CD4-positive, CD25-positive, alpha-beta regulatory T cell (primary cell): ENCODE measurements at places on chromosomes 5 and 9.

- no peaks in the 10 kb centered on the region for H3K27me3 ChIP-seq
- H3K4me3 ChIP-seq: no peak overlapping the region
- DNase-seq: no peak
- H3K4me1 ChIP-seq: no peaks in the 10 kb centered on the region
- H3K27ac ChIP-seq: no peak overlapping the region
- H3K36me3 ChIP-seq: no peaks in the 10 kb centered on the region
Measured at GRCh38 chr5:173627860-173628392, 11.5 kb upstream of the BOD1 start.

DNA sequence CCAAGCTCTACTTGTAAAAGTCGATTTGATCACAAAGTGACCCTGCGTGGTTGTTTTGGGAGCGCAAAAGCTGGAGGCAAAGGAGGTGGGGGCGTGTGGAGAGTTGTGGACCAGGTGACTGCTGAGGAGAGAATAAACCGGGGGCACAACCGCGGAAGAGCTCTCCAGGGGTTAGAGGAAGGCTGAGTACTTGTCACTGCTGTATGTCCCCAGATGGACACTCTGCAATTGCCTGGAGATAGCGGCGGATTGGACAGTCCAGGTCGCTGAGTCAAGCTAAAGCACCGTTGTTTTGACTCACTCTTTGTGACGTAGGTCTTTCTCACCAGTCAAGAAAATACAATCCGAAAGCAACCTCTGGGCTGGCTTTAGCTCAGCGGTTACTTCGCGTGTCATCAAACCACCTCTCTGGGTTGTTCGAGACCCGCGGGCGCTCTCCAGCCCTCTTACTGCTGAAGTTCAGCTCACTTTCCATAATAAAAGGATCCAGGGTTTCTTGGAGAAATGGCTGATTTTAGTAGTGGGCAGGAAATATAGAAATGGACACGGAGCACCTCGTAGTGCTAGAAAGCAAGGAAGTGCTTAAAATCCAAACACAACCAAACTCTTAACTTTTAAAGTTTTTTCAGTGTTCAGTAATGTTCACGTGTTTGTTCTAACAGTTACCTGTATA is 25.7 kb downstream of the ZMAT2 start:
- H3K36me3 ChIP-seq: no peaks in the 10 kb centered on the region
- no peak overlapping the region for H3K27ac ChIP-seq
- peak overlapping the region; percentile 58 for H3K4me3 ChIP-seq
- peaks cover 2% of the 10 kb centered on the region for H3K27me3 ChIP-seq
- peaks cover 7% of the 10 kb centered on the region for H3K4me1 ChIP-seq
- peak; percentile 37 for DNase-seq

GRCh38 chr5:94544875-94545547 is 73.4 kb downstream of the KIAA0825 start:
- H3K4me3 ChIP-seq: no peak overlapping the region
- no peak overlapping the region for H3K27ac ChIP-seq
- H3K4me1 ChIP-seq: no peaks in the 10 kb centered on the region
- no peaks in the 10 kb centered on the region for H3K27me3 ChIP-seq
- no peaks in the 10 kb centered on the region for H3K36me3 ChIP-seq

DNA sequence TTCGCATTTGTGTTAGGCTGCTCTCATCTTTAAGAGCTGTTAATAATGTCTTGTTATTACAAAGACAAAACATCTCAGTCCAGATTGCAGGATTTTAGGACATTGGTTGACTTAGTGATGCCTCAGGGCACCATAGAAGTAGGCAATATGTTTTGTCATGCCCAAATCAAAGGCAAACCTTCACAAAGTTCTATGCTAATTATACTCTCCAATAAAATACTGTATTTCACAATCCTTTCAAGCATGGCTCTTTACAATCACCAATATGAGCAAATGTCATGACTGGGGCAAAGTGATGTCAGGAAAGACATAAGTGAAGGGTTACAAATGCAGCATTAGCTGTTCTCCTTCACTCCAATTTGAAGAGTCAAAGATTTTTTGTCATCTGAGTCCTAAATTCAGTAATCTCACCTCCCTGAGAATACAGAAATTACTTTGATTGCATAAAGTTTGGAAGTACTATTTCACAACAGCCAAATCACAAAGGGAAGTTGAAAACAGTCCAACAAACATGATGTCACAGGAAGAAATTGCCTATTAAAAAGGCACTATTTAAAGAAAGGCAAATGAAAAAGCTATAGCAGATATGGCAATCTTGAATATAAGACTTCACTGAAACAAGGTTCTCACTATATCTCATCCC is 303.2 kb downstream of the PRR16 start:
- no peaks in the 10 kb centered on the region for H3K27me3 ChIP-seq
- DNase-seq: no peak
- H3K36me3 ChIP-seq: no peaks in the 10 kb centered on the region
- no peaks in the 10 kb centered on the region for H3K4me1 ChIP-seq

DNA sequence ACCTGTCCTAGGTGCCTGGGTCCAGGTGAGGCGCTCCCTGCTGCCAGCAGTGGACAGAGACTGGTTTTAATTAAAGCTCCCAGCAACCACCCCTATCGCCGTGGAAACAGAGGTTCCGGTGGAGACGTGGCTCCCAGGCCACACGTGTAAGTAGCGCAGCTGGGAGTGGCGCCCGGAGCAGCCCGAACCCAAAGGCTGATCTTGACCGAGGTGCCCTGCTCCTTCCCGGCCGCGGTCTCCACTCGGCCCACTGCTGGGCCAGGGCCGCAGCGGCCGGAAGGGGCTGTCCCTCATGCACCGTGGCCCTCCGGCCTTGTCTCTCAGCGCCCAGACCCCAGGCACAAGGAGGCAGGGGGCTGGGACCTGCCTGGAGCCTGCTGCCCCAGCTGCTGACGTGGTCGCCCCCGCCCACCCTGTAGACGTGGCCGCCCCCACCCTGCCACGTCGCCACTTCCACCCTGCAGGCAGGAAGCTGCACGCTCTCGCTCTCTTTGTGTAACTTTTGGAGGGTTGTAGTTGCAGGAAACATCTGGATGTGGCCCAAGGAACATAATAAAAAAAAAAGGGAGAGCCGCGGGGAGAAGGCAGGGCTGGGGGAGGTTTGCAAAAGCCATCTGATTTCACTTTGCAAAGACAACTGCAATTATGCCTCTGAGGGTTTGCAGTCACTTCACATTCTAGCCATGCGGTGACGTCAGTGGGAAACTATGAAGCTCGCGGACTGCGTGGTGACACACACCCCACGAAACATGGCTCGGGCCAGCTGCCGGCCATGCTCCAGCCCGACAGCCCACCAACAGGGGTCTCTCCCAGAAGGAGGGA is 129.9 kb downstream of the RXRA start:
- H3K4me3 ChIP-seq: peak overlapping the region; percentile 73
- peaks cover 18% of the 10 kb centered on the region for H3K4me1 ChIP-seq
- no peaks in the 10 kb centered on the region for H3K36me3 ChIP-seq
- H3K27me3 ChIP-seq: no peaks in the 10 kb centered on the region
- peak overlapping the region; percentile 88 for H3K27ac ChIP-seq

DNA sequence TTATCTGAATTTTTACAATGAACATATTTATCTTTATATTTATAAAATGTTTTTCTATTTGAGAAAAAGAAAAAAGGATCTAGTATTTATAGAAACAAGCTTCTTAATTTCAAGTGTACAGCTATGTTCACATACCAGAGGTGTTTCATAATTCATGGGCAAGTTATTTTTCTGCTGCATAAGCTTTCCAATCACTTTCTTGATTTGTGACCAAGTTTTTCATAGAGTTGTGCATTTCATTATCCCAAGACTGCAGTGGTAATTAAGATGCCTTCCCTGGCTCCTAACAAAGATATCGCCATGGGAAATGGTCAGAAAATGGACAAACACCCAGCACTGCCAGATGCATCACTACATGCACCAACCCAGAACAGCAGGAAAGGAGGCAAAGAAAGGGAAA is 124.6 kb downstream of the GNAQ start:
- no peaks in the 10 kb centered on the region for H3K27me3 ChIP-seq
- H3K4me3 ChIP-seq: peak overlapping the region; percentile 21

GRCh38 chr5:137320056-137321045 is 178.8 kb downstream of the SPOCK1 start:
- no peak overlapping the region for H3K27ac ChIP-seq
- H3K4me3 ChIP-seq: no peak overlapping the region
- peak; percentile 7 for DNase-seq
- H3K36me3 ChIP-seq: no peaks in the 10 kb centered on the region

DNA sequence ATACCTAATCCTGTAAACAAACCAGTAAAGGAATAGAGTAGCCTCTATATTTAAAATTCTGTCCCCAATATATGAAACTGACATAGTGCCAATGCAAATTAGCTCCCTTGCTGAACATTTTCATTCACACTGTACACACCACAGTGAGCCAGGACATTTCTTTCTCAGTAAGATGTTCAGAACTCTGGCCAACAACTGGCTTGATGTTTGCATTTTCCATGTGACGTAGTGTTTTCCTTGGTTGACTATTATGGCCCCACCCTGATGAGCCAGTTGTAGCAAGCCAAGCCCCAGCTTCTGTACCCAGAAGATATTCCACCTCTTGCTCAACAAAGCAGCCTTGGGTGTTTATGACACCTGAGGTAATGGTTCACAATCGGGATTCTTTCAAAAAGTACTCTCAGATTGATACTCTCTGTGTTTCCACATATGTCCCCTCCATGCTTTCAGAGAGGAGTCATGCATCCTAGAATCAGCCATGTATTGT is 17.7 kb upstream of the ANXA1 start:
- H3K36me3 ChIP-seq: no peaks in the 10 kb centered on the region
- no peak overlapping the region for H3K27ac ChIP-seq
- no peak for DNase-seq
- no peak overlapping the region for H3K4me3 ChIP-seq
- H3K4me1 ChIP-seq: peaks cover 12% of the 10 kb centered on the region
- H3K27me3 ChIP-seq: no peaks in the 10 kb centered on the region

DNA sequence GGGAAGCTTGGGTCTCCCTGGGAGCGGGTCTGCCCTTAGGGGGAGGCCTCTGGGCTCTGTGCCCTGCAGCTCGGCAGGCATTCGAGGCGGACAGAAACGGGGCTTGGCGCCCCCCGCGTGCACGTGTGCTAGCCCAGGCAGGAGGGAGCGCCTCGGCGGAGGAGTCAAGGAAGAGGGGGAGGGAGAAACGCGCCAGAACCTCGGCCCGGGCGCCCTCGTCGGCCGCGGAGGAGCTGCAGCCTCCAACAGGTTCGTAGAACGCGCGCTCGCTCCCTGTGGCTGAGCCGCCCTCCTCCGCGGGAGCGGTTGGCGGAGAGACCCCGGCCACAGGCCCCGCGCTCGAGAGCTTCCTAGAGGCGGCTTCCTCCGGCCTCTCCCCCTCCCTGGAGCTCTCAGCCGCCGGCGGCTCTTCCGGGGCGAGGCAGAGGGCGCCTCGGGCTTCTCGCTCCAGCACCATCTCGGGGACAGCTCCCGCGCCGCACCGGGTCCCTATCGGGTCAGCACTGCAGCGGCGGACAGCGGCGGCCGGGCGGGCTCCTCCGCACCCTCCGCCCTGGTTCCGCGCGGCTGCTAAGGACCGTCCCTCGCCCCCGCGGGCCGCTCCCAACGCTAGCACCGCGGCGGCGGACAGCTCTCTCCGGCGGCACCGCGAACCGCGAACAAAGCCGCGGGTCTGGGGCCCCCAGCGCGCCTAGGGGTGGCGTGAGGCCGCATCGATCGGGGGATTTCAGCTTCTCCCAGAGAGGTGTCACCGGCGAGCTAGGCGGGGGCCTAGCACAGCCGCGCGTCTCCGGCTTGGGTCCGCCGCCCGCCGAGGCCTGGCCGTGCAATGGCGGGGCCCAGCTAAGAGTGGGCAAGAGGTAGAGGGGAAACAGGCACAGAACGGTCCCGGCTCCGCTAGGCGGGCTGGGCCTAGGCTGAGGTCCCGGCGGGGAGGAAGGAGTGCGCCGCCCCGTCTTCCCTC is 74.6 kb upstream of the CPLX2 start:
- H3K4me3 ChIP-seq: no peak overlapping the region
- H3K27ac ChIP-seq: no peak overlapping the region
- H3K4me1 ChIP-seq: peaks cover 9% of the 10 kb centered on the region
- H3K36me3 ChIP-seq: no peaks in the 10 kb centered on the region
- DNase-seq: peak; percentile 51

GRCh38 chr9:22446589-22446949 is at the start of gene DMRTA1:
DMRTA1 (plus strand) TSS chr9:22446824; CDS start chr9:22447066, 242 bp downstream.
- H3K4me3 ChIP-seq: no peak within 1 kb of the TSS
- peaks cover 11% of the 10 kb centered on the region for H3K4me1 ChIP-seq
- DNase-seq: peak; percentile 7

DNA sequence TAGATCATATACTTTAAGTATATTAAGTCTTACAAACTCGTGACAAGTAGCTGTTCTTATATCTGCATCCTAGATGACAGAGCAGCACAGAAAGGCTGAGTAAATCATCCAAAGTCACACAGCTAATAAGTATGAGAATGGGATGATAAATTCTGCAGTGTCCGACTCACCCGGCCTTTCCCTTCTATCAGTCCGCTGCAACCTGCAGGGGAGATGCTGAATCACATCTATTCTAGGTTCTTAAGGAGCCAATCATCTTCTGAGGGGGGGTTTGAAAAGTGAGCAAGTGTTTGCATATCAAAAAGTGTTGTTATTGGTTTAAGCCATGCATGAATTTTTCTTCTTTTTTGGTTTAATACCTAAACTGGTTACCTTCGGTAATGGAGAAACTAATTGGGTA is 38.9 kb downstream of the ADAMTS16 start:
- no peak overlapping the region for H3K27ac ChIP-seq
- H3K4me3 ChIP-seq: no peak overlapping the region
- H3K27me3 ChIP-seq: peaks cover 5% of the 10 kb centered on the region
- no peaks in the 10 kb centered on the region for H3K36me3 ChIP-seq
- no peak for DNase-seq
- H3K4me1 ChIP-seq: no peaks in the 10 kb centered on the region

GRCh38 chr5:122415030-122415800 is 103.2 kb downstream of the SNCAIP start:
- no peaks in the 10 kb centered on the region for H3K27me3 ChIP-seq
- H3K27ac ChIP-seq: no peak overlapping the region
- DNase-seq: peak; percentile 12
- H3K36me3 ChIP-seq: no peaks in the 10 kb centered on the region

DNA sequence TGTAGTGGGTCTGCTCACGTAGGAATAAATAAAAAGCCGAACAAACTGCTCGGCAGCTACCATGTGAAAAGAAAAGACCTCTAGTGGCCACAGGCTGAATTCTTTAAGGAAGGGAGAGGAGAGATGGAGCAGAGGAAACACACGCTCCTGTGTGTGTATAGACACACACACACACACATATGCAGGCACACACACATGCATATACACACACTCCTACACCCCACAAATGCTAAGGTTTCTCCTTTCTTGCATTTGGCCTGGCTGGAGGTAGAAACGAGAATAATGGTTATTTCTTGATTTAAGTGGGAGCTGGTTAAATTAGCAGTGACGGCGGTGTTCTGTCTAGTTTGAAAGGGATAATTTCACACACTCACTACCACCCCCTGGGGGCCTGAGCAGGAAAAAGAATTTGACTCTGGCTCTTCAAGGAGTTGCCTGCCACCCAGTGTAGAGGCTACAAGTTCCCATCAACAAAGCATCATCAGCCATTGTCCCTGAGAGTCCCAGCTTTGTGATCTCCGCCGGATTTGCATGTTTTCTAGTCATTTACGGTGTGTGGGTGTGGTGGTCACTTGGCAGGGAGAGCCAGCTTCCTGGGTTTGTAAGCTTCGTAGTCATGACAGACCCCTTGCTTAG is at the start of gene INSYN2B:
TSS of gene INSYN2B (minus strand) at position 78 of the 636 bp plus-strand sequence. CDS start 96,597 bp downstream, outside the sequence.
- H3K36me3 ChIP-seq: peaks cover 43% of the 10 kb centered on the region
- no peak for DNase-seq
- no peaks in the 10 kb centered on the region for H3K27me3 ChIP-seq
- H3K4me1 ChIP-seq: no peaks in the 10 kb centered on the region
